Bronchial epithelial cell (primary cell): ENCODE measurements at places on chromosomes 4 and X. TPM values are rescaled to one million over a fixed set of nuclear protein-coding genes. Genes with fewer than 3 reads are reported as not detected.

CXCL3 gene
- 0.26 and 1.2 TPM in 2 replicates for total RNA-seq

SHOX gene
- total RNA-seq = not detected in 2 replicates

SMIM10 gene
- not detected in 2 replicates for total RNA-seq

SPATA18 gene
- total RNA-seq = 11.8 and 16.1 TPM in 2 replicates
